ENCODE measurements at places on chromosomes 2 and 18.
A peak's percentile ranks its signal among the peaks of the same experiment; 100 is the strongest.

DNA sequence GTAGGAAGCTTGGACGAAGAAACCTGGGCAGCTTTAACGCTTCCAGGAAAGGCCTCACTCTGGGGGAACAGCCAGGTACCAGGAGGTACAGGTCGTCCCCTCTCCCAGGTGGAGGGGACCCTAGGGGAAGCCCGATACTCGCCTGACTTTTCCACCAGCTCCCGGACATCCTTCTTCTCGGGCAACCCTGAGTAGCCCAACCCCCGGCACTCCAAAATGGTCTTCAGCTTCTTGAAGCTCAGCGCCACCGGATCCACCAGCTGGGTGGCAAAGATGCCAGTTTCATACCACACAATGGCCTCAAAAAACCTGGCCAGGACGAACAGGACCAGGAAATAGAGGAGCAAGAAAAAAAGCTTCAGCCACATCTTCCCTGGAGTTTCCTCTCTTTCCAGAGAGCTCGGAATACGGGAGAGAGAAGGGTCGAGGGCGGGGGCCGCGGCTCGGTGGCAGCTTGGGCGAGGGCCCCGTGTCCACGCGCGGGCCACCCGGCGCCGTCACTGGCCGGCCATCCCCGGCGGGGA is 1.1 kb downstream of the RNF103 start:
- peak; percentile 66 for DNase-seq

DNA sequence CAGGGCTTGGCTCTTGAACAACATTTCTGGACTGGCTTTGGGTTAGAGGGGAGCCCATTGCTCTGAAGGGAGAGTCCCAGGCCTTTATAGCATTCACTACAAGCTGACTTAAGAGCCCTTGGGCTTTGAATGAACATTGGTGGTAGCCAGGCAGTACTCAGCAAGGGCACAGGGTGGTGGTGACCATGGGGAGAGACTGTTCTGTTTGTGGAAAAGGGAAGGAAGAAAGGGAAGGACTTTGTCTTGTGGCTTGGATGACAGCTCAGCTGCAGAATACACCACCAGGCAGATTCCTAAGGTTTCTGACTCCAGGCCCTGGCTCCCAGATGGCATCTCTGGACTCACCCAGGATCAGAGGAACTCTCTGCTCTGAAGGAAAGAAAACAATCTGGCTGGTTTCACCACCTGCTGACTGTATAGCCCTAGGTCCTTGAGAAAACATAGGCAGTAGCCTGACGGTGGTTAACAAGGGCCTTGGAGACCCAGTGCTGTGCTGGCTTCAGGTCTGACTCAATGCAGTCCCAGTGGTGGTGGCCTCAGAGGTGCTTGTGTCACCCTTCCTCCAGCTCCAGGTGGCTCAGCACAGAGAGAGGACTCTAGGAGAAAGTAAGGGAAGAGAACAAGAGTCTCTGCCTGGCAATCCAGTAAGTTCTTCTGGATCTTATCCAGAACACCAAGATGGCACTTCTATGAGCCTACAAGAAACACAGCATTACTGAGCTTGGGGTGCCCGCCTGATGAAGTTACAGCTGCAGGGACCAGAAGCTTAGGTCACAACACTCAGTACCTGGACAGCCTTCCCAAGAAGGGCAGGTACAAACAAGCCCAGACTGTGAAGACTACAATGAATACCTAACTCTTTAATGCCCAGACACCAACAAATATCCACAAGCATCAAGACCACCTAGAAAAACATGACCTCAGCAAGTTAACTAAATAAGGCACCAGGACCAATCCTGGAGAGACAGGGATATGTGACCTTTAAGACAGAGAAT is 16.4 kb upstream of the ABCB11 start:
- DNase-seq, result no peak

DNA sequence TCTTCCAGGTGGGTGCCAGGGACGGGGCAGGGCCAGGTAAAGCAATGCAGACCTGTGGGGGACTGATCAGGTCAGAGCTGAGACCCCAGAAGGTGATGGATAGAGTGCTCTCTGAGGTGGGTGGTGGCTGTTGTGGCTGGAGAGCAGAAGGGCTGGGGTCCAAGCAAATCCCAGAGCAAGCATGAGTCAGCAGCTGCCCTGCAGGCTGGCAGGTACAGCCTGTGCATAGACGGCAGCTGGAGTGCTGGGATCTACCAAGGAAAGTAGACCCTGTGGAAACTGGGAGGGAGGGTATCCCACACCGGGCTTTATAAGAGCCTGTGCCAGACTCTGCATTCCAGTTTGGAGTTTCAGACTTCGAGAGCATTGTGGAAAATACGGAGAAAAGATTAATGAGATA is 663 bp downstream of the TRIM54 start:
- no peak for DNase-seq

- DNase-seq, result peak; percentile 42
Observed at GRCh38 chr2:236859908-236860307, 225.8 kb upstream of the COPS8 start.

GRCh38 chr2:73984203-73984921 is at the start of gene TET3:
TET3 (plus strand) TSS chr2:73984910; CDS start chr2:73986404, 1,494 bp downstream.
- DNase-seq, result peak; percentile 66

DNA sequence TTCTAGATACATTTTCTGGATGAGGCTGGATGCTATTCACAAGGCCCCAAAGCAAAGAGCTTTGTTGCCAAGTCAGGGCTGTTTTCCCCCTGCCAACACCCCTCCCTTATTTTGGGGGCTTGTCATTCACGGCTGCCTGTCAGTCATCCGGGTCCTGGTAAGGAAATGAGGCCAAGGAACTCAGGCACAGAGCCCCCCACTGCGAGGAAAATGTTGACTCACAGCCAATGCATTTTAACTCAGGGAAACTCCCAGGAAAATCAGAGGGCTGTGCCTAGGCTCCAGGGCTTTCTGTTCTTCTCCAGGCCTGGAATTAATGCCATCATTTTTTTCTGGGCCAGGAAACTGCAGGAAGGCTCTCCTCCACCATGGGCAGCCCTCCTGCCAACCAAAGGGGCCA is 241.1 kb downstream of the SMAD2 start:
- no peak for DNase-seq

- no peak for DNase-seq
Observed at GRCh38 chr2:25844089-25844488, 34.2 kb downstream of the ASXL2 start.

DNA sequence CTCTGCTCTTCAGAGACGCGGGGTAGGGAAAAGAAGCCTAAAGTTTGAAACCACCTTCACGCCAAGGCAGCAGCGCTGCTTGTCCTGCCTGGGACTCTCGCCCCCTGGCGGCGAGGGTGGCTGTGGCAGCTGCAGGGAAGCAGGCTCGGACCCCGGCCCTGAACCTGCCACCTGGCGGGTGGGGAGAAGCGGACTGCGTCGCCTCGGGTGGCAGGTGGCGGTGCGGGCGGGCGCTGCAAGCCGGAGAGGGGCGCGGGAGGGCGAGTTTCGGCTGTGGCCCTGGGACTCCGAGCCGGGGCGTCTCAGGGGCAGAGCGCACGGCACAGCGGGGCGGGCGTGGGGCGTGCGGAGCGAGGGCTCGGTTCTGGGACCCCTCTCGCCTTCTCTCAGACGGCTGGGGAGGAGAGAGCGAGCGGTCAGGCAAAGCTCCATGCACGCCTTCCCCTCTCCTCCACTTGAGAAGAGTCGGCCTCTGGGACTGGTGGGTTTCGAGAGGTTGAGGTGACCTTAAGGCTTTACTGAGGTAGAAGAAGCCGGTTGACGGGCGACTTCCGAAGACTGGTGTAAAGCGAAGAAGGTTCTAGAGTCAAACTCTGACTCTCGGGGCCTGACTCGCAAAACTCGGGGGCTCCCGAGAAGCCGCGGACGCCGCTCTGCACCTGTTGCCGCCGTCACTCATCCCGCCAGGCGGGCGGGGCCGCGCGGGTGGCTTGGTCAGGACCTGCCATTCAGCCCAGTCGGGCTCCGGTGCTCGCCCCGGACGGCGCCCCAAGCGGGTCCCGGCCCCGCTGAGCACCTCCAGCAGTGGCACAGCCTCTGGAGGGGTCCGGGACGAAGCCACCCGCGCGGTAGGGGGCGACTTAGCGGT is 1.1 kb upstream of the BOLL start:
- no peak for DNase-seq

- DNase-seq, result no peak
Observed at GRCh38 chr2:157508676-157509075, 64.8 kb upstream of the CYTIP start.

DNA sequence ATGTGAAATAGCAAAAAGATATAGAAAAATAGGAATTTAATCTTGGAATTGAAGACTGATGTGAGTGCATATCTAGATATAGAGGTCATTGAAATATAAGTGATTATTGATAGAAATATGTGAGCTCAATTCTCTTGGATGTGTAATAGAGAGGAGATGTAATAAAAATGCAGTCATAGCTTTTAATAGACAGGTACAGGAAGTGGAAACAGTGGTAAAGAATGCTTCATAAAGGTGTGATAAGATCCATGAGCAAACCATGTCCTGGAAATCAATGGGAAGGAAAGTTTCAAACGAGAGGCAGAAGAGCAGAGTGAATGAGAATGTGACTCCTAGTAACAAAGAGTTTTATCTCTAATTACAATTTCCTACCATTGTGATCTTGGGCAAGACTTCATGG is 634.7 kb upstream of the ZNF804A start:
- DNase-seq, result no peak

DNA sequence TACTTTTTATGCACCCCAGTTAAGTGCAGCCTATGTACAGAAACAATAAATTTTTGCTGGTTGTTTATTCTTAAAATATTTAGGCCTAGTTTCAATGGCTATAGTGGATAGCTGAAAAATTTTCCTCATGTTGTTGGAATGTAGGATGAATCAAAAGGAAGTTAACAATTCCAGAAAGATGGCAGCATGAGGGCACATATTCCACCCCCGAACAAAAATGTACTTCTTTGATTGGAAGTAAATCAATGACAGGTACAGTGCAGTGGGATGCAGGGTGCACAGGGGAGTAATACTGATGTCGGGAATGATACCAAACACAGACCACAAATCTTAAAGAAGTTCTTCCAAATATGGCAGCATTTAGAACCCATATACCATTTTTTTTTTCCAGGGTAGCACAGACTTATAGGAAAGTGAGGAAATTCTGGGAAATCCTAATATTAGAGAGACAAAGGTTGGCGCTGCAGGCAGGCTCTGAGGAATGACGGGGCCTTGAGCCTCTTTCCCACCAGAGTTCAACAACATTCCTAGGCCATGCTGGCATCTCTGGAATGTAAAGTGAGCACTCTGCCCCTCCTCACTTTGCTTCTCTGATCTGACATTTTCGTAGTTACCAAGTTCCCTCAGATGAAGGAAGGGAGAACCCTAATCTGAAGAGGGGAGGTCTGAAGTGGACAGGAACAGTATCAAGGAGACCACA is 36.6 kb upstream of the IKZF2 start:
- no peak for DNase-seq

DNA sequence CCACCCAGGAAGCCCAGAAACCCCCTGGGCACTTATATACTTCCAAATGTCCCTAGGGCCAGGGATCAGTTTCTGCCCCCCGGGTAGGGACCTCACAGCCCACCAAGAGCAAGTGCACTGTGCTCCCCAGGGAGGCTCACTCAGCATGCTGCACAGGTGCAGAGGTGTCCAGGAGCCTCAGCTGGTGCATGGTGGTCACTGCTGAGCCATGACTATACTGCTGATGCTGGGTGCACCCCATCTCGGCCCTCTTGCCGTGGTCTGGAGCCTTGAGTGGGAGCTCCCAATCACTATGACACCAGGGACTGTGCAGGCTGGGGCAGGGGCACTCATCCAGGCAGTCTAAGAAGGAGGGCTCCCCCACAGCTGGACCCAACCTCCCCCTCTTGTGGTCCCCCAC is 617.8 kb upstream of the RAB6C start:
- no peak for DNase-seq

- no peak for DNase-seq
Observed at GRCh38 chr2:152012697-152013096, 86.1 kb downstream of the CACNB4 start.

- no peak for DNase-seq
Observed at GRCh38 chr2:32947076-32947483, 327 bp downstream of the LTBP1 start.

DNA sequence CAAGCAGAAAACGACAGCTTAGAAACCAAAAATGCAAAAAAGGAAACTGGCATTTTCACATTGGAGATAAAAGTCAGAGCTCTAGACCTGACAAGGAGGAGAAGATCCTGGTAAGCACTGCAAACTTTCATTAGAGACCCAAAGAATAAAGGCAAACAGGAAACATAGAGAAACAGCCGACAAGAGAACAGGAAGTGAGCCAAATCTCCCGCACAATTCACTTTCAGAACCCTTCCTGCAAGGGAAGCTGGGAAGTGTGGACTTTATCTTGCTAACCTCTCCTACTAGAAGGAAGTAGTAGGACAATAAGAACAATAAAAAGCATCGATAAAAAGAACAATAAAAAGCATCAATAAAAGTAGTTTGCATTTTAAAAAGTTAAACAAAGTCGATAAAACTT is 417.8 kb upstream of the SPHKAP start:
- no peak for DNase-seq

DNA sequence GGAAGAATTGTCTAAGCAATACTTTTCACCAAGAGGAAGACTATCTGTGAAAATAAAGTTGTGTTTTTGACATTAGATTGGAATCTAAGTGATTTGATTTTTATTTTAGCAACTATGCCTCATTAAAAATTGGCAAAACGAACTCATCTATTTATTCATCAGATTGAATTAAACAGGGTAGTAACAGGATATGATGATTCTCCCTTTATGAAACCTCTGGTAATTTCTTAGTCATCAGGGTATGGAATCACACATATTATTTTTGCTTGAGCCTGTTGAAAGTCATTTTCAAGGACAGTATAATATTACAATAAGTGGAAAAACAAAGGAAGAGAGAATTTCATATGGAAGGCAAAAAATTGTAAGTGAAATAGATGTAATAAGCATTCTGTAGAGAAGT is 22.0 kb downstream of the ZNF804A start:
- DNase-seq, result no peak

DNA sequence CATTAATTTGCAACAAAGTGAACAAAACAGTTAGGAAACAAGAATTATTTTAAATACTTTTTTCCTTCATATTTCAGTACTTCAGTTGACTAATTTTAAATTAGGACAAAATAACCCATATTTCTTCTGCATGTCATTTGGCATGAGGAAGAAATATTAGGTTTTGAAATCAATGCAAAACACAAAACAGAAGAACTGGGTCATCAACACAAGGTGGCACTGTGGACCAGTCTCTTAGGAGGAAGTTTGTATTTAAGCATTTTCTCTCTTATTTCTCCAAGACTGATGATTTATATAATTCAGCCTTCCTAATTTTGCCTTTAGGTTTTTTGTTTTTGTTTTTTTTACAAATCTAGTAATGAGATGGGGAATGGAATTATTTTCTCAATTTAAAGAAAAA is 352.8 kb upstream of the KCNH7 start:
- no peak for DNase-seq

- no peak for DNase-seq
Observed at GRCh38 chr18:46182633-46183358, 78.6 kb downstream of the HAUS1 start.

- DNase-seq, result no peak
Observed at GRCh38 chr18:26545335-26546123, 2.8 kb downstream of the KCTD1 start.

DNA sequence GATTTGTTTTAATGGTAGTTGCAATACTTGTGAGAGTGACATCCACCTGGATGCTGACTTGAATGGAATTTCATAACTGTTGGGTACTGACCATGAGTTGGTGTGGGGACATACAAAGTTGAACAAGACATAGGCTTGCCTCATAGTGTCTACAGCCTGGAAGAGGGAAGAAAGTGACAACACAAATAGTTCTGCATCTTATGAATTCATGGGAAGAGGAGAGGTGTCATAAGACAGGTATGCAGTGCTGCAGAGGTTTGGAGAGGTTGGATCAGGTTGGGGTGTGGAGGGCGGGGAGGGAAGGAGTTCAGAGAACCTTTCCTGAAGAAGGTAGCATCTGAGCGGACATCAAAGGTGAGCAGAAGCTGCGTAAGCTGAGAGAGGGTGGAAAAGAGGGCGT is 44.0 kb downstream of the HRH4 start:
- DNase-seq, result no peak

Data from ascending aorta (tissue), 2 donors.